ENCODE measurements at places on chromosomes 12 and 14.

GRCh38 chr14:92866181-92866752 is 56.7 kb upstream of the CHGA start:
- DNase-seq: no peak

DNA sequence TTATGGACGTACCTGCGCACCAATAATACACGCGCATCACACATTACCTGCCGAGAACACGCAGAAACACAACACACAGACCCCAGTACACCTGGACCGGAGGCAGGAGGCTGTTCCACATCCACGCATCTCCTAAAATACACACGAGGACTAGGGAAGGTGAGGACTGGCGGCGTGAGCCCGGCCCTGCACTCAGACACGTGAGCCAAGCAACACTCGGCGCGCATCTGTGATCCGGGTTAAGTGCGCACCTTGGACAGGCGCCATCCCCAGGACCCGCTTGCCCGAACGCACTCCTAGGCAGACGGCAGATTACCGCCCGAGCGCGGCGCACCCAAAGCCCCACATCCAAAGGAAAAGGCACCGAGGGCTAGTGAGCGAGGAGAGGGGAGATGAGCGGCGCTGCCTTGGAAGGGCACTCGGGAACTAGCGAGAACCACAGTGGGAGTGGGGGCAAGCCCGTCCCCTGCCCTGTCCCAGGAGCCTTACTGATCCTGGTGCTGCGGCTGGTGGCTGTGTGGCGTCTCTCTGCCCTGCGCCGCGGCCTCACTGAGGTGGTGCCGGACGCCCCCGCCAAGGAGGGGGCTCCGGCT is 417 bp downstream of the GLS2 start:
- DNase-seq: no peak

DNA sequence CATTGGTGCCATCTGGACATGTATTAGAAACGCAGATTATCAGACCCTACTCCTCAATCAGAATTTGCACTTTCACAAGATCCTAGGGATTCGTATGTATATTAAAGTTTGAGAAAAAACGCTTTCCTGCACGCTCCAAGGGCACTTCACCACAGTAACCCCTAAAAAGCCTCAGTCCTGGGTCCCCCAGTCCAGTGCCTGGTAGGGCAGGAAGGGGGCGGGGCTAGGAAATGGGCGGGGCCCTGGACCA is 369 bp downstream of the DEPDC4 start:
- peak; percentile 76 for DNase-seq

DNA sequence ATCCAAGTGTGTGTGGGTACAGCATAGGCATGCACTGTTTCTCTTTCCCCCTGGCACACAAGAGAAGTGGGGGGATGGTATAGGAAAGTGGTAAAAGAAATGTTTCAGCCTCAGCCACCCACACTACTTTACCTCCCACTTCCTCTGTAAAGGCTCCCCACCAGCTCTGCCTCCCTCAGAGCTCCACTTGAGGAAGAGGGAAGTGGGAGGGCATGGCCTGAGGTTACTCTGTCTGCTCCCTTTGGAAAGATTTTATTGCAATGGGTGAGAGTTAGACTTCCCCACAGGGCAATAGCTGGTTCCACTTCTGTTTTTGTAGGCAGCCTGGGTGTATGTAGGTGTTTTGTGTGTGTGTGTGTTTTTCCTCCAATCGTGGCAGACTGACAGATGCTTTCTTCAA is 145.3 kb downstream of the SSPN start:
- no peak for DNase-seq

GRCh38 chr12:132356691-132357622 is 27.6 kb upstream of the GALNT9 start:
- DNase-seq: no peak

GRCh38 chr12:16238661-16239060 is 38.8 kb downstream of the SLC15A5 start:
- DNase-seq: no peak

GRCh38 chr12:9244894-9245293 is 36.7 kb upstream of the PZP start:
- no peak for DNase-seq

- DNase-seq: peak; percentile 85
Observed at GRCh38 chr12:53159195-53159839, 21.2 kb upstream of the ZNF740 start.

- no peak for DNase-seq
Observed at GRCh38 chr14:80388980-80389711, 177.8 kb upstream of the DIO2 start.

GRCh38 chr14:94307410-94307992 is 14.4 kb upstream of the SERPINA10 start:
- DNase-seq: no peak

- no peak for DNase-seq
Observed at GRCh38 chr14:58356268-58356667, 39.5 kb upstream of the TOMM20L start.

DNA sequence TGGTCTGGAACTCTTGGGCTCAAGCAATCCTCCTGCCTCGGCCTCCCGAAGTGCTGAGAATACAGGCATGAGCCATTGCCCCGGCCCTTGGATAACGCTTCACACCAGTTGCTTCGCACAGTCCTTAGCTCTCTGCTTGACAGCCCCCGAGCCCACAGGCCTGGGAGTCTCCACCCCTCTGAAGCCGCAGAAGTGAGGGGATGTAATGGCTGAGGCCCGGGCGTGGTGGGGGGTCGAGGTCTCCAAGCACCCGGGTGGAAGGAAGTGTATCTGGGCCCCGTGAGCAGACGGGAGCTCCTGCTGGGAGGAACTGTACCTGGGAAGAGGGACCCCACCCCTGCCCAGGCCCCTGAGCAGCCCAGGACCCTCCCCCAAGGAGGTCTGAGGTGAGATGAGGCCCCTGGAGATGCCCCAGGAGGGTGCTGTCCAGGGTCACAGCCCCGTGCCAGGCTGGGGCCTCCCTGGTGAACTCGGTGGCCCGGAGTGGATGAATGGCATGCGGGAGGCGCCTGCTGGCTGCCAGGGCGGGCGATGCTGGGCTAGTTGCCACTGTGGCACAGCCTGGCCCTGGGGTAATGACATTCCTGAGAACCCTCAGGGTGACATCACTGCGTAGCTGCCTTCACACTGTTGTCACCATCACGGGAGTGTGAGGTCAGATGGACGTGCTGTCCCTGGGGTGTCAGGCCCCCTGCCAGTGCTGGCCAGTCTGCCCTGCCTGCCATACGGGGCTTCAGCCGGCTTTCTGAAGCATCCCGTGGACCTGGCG is 48.9 kb downstream of the KIF26A start:
- DNase-seq: no peak

GRCh38 chr14:102948698-102949061 is 26.2 kb downstream of the AMN start:
- no peak for DNase-seq

GRCh38 chr12:70194076-70194475 is 49.2 kb upstream of the CNOT2 start:
- DNase-seq: no peak

GRCh38 chr12:56158926-56159461 is 835 bp downstream of the MYL6 start:
- DNase-seq: no peak

DNA sequence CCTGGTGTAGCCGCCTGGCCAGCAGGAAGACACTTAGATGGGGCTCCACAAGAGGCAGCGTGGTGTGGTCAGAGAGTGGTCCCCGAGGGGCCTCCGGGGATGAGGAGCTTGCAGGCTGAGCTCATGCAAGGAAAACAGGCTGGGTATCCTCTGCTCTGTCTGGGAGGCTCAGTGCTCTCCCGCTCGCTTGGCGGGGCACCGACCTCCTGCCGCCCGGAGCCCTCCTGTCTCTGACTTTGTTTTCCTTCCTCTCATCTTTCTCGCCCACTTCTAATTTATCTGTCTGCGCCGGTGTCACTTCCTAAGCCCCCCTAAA is 31.3 kb upstream of the DLK1 start:
- DNase-seq: no peak

- DNase-seq: no peak
Observed at GRCh38 chr14:44833376-44834060, 128.2 kb downstream of the KLHL28 start.

GRCh38 chr14:20564501-20564997 is 3.7 kb upstream of the RNASE9 start:
- DNase-seq: no peak

DNA sequence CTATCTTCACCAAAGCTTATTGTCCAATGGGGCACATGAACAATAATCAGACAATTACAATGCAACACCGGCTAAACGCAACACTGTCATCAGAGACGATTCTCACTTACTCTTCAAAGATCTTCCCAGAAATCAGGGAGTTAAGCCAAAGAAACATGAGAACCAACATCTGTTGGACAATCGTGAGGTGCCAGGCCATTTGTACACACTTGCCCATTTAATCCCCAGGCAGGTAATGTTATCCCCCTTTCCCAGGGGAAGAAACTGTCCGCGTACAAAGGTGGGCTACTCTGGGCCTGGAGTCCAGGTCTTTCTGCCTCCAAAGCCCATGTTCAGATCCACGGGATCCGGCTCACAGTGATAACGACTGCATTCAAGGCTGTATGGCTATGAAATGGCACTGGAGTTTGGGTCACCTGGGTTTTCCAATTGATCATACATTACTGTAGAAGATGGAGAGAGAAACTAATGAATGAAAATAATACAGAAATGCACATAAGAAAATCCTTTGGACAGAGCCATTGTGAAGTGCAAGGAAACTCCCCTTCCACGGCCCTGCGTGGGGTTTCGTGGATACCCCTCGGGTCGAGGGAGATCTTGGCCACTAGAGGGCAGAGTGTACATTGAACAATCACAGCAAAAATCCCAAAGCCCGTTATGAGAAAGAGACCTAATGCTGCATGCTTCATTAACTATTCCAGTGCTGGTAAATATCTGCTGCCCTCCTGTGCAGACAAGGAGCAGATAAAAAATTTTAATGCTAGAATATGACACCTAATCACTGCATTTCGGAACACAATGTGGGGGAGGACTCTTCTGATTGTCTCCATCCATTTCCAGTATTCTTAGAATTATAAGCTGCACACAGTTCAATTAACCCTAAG is 111.4 kb downstream of the EGLN3 start:
- peak; percentile 5 for DNase-seq

- DNase-seq: no peak
Observed at GRCh38 chr12:84455598-84455997, 457.0 kb downstream of the SLC6A15 start.

GRCh38 chr14:53570411-53571387 is 385.9 kb downstream of the BMP4 start:
- no peak for DNase-seq

DNA sequence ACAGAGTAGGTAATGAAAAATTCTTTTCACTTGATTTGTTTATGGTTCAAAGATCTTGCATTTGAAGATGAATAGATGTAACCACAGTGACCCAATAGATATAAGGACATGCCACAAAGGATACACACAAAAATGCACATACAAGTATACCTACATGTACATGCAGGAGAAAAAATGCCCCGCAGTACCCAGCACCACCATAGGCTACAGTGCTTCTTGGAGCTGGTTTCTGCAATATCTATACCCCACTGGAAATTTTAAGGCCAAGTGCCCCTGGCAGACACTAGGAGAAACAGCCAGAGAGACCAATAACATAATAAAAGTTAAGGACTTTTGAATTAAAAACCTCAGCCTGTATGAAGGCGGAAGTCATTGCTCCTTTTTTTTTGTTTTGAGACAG is 12.1 kb upstream of the STAC3 start:
- DNase-seq: no peak

DNA sequence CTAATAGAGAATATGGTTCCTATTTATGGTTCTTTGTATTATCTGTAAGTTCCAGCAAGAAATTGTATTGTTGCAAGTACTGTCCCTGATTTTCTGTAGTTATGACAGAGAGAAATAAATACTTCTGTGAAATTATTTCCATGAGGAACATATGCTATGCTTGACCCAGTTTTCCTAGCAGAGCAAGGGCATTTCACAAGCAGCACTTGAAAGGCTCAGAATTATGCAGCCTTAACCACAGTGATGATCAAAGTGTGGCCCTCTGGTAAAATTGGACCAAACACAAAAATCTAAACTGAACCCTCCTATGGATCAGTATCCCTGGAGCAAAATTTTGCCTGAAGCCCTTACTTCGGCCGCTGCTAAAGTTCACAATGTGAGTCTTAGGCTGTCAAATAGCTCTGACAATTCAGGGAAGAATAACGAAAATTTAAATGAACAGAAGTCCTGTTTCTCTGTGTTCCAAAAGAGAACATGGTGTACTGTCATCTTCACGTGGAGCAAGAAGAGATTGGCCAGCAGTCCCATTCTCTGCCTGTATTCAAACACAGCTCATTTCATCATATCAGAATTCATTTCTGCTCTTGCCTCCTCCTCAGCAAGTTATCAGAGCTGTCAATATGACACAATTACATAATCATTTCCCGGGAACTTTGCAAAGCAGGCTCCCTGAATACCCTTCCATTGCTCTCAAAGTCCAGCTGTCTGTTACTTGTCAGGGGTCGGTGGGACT is 471.9 kb downstream of the RPS29 start:
- DNase-seq: no peak

GRCh38 chr12:62758216-62758615 is 176.7 kb downstream of the PPM1H start:
- DNase-seq: no peak

DNA sequence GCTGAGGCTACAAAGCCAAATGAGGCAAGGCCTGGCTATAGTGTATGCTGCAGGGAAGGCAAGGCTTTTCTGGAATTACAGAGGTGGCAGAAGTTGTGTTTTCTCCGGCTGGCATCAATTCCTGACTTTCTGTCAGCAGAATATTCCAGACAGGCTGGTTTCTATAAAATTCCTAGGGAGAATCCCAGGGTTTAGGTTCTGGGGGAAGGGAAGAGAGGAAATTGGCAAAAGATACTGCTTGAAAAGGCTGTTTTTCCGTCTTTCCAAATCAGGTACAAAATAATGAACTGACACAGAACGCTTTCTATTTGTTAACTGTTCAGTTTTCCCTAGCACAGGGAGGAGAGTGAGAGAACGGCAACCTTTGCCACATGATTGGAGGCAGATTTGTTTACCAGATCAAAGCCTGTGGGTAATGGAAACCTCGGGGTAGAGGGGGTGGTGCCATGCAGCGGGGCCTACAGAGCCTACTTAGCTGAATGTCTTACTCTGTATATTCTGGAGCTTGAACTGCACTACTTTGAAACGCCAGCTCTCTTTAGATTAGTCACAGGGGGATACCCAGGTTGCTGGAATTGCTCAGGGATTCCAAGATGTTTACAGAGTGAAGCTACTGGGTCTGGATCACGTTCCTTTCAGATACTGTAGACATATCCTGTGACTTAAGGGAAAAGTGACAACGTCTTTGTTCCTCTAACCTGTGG is 65.8 kb upstream of the DACT1 start:
- peak; percentile 13 for DNase-seq

GRCh38 chr12:102569803-102570202 is 89.4 kb upstream of the IGF1 start:
- DNase-seq: no peak

GRCh38 chr12:5470221-5470620 is 38.3 kb downstream of the NTF3 start:
- DNase-seq: no peak

GRCh38 chr14:89117012-89117411 is 292.6 kb downstream of the TTC8 start:
- no peak for DNase-seq

- DNase-seq: no peak
Observed at GRCh38 chr12:61538951-61539350, 721.3 kb upstream of the USP15 start.

GRCh38 chr12:77189901-77190416 is 124.6 kb upstream of the E2F7 start:
- no peak for DNase-seq

- DNase-seq: no peak
Observed at GRCh38 chr12:124109760-124110159, 136.7 kb downstream of the ZNF664 start.

- DNase-seq: no peak
Observed at GRCh38 chr12:23771240-23771949, 178.1 kb downstream of the SOX5 start.

Measured in stimulated activated CD4-positive, alpha-beta T cell treated with anti-CD3 and anti-CD28 coated beads, TNF-alpha, amount 100 ng/mL, for 1 hour (primary cell).